HT-29 (cell line): ENCODE measurements at places on chromosomes 2 and 18.
A peak's percentile ranks its signal among the peaks of the same experiment; 100 is the strongest.

DNA sequence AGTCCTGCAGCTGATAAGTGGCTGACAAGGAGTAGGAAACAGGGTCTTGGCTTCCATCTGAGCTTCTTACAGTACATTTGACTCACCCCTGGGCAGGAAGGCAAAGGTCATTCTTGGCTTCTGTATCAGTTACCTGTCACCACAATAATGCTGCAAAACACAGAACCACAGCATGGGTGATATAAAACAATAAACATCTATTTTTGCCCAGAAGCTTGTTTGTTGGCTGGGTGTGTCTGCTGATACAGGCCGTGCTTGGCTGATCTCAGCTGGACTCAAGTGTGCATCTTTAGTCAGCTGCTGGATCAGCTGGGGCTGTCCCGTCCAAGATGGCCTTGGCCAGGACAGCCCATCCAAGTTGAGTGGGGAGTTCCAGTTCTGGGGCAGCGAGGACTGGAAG is 34.7 kb downstream of the ONECUT2 start:
- no peak for DNase-seq

DNA sequence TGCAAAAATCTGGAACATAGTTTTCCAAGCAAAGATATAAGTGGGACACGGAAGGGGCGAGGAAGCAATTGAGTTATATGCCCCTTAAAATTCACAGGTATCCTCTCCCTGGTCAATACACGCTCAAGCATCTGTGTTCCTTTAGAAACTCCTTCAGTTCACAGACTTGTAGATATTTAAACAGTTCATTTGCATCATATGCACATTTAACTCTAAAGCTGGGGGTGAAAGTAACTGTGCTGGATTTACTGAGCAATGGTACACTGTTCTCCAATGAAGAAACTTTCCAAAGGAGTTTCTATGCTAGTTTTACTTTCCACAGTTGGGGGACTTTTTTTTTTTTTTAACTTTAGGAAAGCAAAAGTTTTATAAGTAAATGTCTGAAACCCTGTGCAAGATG is 293.0 kb upstream of the TNP1 start:
- DNase-seq: no peak

DNA sequence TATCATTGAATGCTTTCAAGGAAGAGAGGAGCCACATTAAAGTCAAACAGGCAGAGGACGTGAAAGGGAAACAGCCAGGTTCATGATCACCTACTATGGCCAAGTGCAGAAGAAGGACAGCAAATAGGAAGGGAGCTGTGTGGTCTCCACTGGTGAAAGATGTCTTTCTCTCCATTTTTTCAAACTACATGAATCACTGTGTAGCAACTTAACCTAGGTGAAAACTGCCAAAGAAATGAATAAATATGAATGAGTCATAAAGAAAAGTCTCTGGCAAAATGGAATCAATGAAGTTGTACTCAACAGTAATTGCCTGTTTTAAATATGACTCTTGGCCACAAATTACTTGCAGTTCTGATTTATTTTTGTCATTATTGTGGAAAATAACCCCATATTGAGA is 452.6 kb upstream of the PKDCC start:
- no peak for DNase-seq

GRCh38 chr2:168231609-168232241 is 15.7 kb downstream of the STK39 start:
- no peak for DNase-seq

DNA sequence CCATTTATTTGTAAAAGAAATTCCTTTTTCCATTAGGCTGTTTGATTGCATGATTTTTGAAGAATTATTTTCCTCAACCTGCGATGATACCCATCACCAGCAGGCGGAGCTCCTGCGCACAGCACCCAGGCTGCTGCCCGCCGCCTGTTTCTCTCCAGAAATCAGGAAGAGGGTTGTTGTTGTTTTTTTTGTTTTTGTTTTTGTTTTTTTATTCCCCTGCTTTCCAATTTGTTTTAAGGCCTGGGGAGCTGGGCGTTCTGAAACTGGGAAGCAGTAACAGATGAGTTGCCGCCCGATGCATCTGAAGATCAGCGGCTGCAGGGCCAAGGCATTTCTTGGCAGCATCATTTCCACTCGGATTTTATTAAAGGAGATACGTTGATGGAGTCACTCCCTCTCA is 132.1 kb downstream of the MBP start:
- DNase-seq: peak; percentile 16
